ENCODE measurements at places on chromosomes 6 and 20. TPM values are rescaled to one million over a fixed set of nuclear protein-coding genes. Genes with fewer than 3 reads are reported as not detected.

DNA sequence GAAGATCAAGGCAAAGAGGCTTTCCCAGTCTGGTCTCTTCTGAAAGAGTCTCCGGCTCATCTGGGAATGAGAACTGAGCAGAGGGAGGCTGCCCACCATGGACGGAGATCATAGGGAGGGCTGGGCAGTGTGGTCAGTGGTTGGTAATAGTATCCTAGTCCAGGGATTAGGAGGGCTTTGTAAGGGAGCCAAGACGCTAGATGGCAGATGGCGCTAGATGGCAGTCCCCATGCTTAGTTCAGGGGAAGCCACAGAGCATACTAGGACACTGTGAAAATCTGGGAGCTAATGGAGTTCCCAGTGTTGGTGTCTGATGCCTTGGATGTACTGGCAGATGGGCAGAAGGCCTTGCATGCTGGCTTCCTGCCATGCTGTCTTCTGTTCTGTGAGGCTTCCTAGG is 21.7 kb upstream of the DAAM2 start:
- DNase-seq: no peak

DNA sequence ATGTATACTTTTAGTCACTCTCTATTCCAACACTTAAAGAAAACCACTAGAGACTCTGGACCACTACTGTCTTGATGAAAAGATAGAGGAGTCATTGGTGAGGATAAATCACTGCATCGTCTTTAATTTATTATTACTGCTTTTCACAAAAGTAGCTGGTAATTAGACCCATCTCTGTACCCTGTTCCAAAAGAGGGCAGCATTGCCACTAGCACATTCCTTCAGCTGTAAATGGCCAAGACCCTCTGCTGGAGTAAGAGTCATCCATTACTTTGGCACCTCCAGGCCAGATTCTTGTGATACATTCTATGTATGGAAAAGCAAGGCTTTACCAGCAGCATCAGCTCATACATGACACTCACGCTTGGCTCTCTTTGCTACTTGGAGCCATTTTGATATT is 49.5 kb upstream of the PREP start:
- DNase-seq: no peak

ADAM33 gene
- 91.1 TPM for total RNA-seq

SASH1 gene
- total RNA-seq: 30.2 TPM

FAM83D gene
- 11.5 TPM for total RNA-seq

OPRM1 gene
- not detected for total RNA-seq

C6orf118 gene
- total RNA-seq: not detected

Measured in mesothelial cell of epicardium (in vitro differentiated cells).